ENCODE measurements at places on chromosomes 2 and 18. TPM values are rescaled to one million over a fixed set of nuclear protein-coding genes. Genes with fewer than 3 reads are reported as not detected.

Gene RNF125
- total RNA-seq: 12.1 TPM

Gene AP1S3
- 3.3 TPM for total RNA-seq

Gene TYMS
- 44.8 TPM for total RNA-seq

Gene RTP5
- total RNA-seq: not detected

Gene GALNT5
- 0.18 TPM for total RNA-seq

Gene TTC31
- 20.4 TPM for total RNA-seq

Gene DNAJC27
- 2.7 TPM for total RNA-seq

Gene PXDN
- 124 TPM for total RNA-seq

Gene HTRA2
- 27.0 TPM for total RNA-seq

DNA sequence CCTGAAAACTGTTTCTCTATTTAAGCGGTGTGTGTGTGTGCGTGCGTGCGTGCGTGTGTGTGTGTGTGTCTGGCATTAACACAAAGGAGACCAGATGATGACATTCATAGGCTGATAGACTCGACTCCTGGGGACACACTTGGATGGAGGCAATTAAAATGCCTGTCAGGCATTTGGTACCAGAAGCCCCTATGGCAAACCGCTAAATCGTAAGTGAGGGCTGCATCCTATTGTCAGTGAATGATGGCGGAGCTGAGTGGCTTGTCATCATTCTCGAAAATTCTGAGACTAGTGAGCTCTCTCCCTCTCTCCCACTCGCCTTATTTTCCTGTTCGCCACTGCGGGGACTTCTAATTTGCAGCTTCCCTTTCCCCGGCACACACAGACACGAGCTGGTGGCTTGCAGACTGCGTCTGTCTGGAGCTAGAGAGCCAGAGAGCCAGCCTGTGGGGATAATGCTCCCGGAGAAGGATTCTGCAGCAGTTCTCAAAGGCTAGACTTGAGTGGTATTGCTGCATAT is 155.4 kb downstream of the MAP2 start:
- peak; percentile 4 for DNase-seq

DNA sequence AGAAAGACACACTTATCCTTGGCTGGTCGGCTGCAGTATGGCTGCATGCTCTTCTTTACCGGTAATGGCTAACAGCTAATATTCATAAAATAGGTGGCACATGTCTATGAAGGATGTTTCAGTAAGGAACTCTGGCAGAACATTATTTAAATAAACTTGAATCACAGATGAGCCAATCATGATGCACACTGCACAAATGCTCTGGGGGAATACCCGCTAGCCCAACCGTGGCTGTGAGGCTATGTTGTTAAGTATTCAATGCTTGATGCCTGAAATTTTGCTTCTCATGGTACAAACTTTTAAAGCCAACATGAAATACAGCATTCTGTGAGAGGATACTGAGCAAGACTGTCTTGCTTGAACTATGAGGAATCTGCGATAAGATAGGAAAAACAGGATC is 505.8 kb downstream of the ZEB2 start:
- DNase-seq: no peak

DNA sequence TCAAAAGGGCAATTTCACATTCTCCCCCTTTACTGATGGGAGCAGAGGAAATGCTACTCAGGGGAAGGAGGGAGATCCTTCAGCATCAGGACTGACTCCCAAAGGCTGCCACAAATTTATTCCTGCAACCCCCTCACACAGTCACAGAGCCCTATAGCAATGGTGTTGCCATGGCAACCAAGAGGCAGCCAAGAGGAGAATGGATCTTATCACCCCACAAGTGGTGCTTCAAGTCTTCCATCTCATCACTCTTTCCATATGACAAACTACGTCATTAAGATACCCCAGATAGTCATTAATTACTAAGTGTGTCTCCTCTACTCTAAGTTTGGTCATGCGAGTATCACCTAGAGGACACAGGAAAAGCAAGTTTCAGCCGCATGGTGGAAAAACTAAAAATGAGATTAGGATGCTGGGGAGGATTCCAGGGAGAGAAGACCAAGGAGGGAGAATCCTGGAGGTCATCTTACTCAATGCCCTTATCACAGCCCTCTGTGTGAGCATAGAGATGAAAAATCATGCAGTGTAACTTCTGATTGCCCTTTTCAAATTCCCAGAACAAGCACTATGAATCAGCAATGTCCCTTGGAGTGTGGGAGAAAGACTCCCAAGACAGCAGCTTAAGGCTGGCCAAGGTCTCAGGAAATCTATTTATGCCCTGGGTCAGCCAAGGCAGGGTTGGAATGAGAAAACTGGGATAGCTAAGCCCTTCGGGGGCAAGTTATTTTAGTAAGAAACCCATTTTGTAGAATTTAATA is 885.7 kb upstream of the KLHL29 start:
- no peak for DNase-seq

- DNase-seq: peak; percentile 92
These were observed 157.8 kb downstream of the CYRIA start for GRCh38 chr2:16507655-16508489.

GRCh38 chr2:11303290-11304013 is 41.0 kb downstream of the ROCK2 start:
- DNase-seq: no peak

DNA sequence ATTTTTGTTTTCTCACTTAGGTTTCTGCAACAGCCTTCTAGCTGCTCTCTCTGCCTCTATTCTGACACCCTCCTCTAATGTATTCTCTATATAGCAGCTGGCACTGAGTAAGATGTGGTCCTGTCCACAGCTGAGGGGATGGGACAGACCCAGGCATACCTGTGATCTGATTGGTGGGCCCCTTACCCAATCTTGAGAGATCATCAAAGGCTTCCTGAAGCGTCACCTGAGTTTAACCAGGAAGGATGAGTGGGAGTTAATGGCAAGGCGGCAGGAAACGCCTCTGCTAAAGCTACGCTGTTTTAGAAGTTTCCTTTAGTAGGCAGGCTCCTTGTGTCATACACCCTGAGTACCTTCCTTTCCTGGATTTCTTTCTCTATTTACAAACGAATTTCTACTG is 5.7 kb upstream of the TET3 start:
- DNase-seq: peak; percentile 73

DNA sequence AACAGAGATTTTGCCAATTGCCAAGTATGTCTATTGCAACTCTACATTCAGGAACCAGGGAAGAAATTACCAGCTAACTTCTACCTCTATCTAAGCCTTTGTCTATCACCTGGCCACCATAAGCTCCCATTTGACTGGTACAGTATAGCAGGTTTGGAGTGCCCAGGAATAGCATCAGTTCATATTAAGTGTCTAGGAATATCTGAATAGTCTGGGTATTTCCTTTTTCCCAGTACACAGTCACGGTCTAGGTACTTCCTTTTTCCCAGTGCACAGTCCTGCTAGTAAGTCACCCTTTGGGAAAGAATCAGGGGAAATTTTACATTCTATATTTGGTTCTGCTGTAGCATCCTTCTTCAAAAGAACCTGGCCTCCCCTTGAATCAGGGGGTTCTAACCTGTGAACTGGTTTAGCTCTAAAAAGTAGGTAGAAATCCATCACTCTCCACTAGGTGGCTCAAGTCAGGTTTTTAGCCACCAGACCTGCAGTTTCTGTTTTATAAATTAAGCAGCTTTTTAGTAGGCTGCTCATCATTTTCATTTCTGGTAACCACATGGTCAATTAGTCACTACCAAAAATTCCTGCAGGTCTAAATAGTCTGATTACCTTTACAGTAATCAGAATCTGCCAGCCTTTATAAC is 49.3 kb upstream of the DNAJC10 start:
- DNase-seq: peak; percentile 30

- DNase-seq: no peak
These were observed 34.1 kb upstream of the KCNF1 start for GRCh38 chr2:10877651-10878111.

GRCh38 chr2:29114946-29115609 is at the start of gene CLIP4:
TSS of gene CLIP4 (plus strand) at chr2:29115415. CDS start at chr2:29121389, 5,974 bp downstream.
- peak; percentile 81 for DNase-seq

GRCh38 chr2:170227507-170227947 is 49.6 kb downstream of the MYO3B start:
- no peak for DNase-seq

DNA sequence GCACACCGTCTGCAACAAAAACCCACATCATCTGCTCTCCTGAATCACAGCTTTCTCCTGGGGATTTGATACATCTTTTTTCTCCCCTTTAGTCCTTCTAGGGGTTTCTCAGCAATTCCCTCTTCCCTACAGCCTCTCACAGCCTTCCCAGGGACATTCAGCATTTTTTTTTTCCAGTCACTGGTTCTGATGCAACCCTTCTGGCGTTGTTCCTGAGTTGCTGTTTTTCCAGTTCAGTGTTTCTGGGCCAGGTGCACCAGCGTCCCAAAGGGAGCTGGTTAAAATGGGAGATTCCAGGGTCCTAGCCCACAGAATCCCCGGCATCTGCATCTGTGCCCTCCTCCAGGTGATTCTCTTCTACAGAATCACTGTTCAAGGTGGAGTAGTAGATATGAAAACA is 36.1 kb downstream of the ADCY3 start:
- DNase-seq: no peak

- DNase-seq: no peak
These were observed 72.2 kb upstream of the PHLPP1 start for GRCh38 chr18:62643181-62643580.

- DNase-seq: peak; percentile 91
These were observed at the start of gene ADI1 for GRCh38 chr2:3519255-3520205. TSS of gene ADI1 (minus strand) at chr2:3519531. CDS start at chr2:3519487, 44 bp downstream.

GRCh38 chr18:50629148-50629631 is 69.3 kb downstream of the MAPK4 start:
- DNase-seq: no peak

DNA sequence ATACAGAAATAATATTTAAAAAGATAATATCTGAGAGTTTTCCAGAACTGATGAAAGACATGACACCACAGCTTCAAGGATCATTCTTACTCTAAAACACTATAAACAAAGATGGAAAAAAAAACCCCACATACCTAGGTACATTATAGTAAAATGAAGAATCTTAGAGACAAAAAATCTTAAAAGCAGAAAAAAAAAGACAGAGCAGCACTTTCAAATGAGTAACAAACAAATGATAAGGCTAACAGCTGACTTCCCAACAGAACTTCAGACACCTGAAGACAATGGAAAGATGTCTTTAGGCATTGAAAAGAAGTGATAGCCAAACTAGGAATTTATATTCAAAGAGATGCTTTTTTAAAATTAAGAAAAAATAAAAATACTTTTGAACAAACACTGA is 21.2 kb upstream of the AFF3 start:
- no peak for DNase-seq
